ENCODE measurements at places on chromosomes 4 and X.

- no peak for DNase-seq
Measured at GRCh38 chr4:163167333-163167626, 590 bp upstream of the NAF1 start.

DNA sequence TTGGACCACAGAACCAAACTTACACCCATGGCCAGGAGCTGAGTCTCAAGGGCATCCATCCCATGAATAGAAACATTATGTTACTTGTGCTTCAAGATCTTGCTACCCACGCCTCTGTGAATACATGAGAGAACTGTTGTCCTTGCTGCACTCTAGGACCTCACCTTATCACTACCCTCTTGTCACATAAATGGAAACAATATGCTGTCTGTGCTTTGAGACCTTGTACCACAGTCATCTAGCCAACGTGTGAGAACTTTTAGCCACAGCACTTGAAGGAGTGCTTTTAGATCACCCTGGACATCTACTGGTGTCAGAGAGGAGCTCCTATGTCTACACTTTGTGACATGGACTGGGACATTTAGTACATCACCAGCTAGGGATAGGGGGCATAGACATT, 30.7 kb upstream of the HUWE1 start:
- no peak for DNase-seq

DNA sequence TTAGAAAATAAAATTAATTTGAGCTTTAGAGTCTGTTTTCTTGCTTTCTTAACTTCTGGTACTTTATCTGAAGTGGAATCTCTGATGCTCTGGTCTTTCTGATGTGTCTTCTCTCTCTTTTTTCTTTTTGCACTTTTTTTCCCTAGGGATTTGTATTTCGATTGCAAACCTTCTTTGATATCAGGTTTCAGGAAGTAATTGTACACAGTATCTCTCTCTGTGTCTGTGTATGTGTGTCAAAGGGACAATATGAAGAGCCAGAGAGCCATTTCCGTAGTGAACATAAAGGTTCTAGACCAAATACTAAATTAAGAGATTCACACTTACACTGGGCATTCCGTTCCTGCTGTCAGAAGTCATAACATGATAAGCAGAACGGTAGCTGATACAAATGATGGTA, 325.0 kb downstream of the PCDH7 start:
- no peak for DNase-seq

DNA sequence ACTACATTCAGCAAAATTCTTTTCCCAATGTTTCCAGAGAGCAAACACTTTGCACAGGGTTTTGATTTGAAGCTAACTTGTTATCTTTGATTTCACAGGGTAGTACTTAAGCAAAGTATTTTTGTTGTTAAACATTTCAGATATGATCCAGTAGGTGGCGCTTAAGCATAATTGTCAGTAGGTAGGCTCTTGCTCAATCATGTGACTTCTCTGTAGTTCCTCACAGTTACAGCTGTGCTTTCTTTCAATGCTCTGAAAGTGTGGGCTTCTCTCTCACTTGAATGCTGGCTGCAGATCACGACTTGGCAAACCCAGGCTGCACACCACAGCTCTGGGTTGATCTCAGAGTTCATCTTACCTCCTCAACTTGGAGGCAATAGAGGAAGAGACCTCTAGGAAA, 1016.5 kb downstream of the SH3BGRL start:
- no peak for DNase-seq

- DNase-seq: no peak
Measured at GRCh38 chr4:20982544-20982943, 282.3 kb downstream of the PACRGL start.

DNA sequence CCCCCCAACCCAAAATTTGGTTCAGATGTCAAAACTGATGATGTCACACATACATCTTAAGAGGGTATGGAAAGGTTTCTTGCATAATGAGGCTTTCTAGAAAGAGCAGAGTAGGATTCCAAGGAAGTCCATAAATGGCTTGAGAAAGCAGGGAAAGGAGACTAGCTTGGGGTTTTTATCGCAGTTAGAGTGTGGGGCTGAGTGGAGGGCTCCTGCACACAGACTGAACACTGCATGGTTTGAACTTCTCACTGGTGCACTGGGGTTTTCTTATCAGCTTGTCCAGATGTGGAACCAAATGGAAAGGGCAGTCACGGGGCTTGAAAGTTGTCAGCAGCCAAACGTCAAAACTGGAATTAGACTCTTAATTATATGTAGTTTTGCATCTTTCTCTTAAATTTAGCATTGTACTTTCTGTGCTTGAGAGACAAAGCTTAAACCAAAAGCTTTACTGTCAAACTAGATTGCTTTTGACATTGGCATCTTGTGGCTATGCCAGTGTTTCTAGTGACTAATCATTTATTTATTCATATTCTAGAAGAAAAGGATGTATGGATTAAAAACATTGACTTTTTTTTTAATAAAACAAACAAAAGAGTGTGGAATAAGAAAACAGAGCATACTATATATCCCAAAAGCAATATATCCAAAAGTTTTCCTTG, 78.3 kb upstream of the STIM2 start:
- DNase-seq: no peak

DNA sequence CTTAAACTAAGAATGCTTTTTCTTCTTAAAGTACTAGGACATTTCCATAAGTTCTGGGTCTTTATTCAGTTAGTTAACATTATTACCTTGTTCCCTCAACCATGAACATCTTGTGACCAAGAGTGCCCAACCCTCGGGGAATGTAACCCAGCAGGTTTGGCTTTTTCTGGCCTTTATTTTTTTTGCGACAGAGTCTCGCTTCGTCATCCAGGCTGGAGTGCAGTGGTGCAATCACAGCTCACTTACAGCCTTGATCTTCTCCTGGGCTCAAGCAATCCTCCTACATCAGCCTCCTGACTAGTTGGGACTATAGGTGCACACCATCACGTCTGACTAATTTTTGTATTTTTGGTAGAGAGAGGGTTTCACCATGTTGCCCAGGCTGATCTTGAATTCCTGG, 65.1 kb downstream of the USP11 start:
- DNase-seq: no peak

- DNase-seq: no peak
Measured at GRCh38 chr4:37584493-37585060, 101.6 kb downstream of the RELL1 start.

- DNase-seq: no peak
Measured at GRCh38 chrX:14030174-14030530, 460 bp upstream of the GEMIN8 start.

- DNase-seq: no peak
Measured at GRCh38 chr4:8747467-8748235, 124.0 kb downstream of the HMX1 start.

- DNase-seq: no peak
Measured at GRCh38 chr4:104404361-104404760, 90.3 kb downstream of the CXXC4 start.

GRCh38 chrX:140933016-140933415, 69.4 kb upstream of the SPANXB1 start:
- DNase-seq: no peak
